ENCODE measurements at places on chromosomes 1 and 21.

DNA sequence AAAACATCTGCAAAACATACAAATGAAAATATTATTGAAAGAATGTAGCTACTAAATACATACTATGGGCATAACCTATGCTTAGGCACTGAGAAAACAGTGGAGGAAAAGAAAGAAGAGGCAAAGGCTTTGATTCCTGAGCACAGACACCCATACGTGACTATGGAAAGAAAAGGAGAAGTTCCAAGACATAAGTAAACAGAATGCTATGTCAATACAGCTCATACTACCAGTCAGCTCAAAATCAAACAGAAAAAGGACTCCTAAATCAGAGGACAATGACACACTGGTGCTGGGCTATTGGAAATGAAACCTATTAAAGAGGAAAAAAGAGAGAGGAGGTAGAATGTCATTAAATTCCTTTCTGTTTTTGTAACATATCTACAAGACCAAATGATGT lies 225.4 kb downstream of the SMYD3 start:
- no peak for DNase-seq

DNA sequence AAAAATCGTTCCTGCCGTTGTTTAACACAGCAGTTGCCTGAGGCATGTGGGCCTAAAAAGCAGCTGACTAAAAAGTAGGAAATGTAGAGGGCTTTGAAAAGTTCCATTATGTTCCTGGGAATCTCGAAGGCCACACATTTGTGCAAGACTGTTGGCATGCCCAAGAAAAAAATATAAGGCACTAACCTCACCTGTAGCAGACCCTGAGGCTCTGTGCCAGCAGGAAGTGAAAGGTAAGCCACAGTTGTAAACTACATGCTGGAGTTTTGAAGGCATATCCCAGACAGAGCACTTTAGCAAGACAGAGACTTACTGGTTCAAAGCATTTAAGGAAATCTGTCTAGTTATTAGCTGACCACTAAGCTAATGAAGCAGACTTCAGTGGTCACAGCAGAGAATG lies 52.7 kb downstream of the TRMT1L start:
- no peak for DNase-seq

DNA sequence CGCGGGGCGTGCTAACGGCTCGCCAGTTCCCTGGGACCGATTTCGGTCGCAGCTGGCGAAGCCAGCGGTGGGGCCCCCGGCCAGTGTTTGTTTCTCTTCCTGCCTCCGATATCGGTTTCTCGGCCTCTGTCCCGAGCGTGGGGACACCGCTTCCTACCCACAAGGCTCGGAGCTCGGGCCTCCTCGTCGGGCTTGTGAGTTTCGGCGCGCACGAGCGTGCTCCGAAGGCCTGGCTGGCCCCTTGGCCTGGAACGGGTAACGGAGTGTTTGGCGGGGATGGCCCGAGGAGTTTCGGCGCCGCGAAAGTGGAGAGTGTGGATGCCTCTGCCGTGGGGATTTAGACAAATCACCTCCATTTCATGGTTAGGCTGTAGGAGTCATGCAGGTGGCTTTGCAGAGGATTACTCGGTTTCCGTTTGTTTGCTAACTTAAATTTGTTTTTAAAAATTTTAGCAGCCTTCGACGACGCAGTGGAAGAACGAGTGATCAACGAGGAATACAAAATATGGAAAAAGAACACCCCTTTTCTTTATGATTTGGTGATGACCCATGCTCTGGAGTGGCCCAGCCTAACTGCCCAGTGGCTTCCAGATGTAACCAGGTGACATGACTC lies 559 bp downstream of the RBBP4 start:
- DNase-seq: no peak

DNA sequence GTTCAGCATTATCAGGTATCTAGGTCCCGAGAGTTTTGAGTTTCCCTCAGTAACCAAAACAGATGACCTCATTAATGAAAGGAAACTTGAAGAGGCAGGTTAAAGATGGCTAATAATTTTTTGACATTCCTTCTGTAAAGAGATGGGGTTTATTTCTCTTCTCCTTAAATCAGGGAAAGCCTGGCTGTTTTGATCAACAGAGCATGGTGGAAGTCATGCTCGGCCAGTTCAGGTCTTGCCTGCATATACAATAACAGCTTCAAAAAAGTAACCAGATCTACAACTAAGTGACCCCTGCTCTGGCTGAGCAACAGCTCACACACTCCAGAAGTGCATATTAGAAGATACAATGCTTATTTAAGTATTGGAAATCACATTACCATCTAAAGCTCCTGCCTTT lies 36.6 kb upstream of the POU2F1 start:
- no peak for DNase-seq

DNA sequence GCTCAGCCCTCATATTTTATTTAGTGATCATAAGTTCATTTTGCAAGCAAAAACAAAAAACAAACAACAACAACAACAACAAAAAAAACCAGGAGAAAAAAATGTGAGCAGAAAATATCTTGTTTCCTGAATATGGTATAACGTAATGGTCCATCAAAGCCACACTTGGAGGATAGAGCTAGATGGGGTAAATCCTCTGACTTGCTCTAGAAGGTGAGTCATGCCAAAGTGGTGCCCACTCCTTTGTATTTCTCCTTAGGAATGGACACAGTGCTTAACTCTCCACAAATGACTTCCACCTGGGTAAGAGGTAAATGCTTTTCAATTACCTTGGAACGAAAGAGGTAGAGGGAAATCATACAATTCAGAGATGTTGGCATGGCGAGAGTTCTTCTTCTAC lies 20.6 kb downstream of the PROX1 start:
- DNase-seq: no peak

- no peak for DNase-seq
These were observed 12.4 kb downstream of the TRIM62 start for GRCh38 chr1:33169290-33170055.

DNA sequence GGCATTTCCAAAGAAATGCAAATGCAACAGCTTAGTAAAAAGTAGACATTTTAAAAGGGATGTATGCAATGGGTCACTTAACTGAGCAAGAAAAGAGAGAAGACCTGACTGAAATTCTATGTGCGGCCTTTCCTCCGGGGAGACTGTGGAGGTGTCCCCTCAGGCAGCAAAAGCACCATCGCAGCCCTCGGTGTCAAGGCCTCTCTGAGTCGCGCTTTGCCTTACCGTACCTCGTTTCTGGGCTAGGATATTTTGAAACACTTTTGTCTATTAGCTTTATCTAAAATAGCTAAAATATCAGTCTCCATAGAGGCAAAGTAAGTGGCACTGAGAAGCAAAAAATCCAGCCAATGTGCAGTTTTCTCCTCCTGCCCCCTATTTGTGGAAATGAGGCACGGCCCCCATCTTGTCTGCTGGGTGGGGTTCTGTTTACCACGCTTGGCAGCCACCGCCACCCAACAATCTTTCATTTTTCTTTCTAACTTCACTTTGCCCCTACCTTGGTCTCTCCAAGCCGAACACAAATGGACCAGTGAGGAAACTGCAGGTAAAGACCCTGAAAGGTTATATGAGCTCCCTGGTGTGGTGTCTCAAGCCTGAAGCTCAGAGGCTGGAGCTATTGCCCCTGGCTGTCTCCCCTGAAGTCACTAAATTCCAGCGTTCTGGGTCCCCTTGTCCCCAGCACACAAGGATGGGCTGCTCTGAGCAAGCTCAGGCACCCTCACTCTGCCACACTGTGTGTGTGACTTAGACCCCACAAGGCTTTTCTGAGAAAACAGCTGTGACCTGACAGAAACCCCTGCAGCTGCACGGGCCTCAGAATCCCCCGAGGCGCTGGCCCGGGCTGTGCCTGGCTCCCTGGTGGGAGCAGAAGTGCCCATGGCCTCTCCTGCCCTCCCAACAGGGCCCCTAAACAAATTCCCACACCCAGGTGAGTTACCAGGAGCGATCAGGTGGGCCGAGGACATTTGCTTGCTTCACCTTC lies 1.6 kb downstream of the CD247 start:
- peak; percentile 52 for DNase-seq

- DNase-seq: no peak
These were observed 11.3 kb upstream of the PDZK1IP1 start for GRCh38 chr1:47201179-47201578.

GRCh38 chr1:161962091-161962887 lies 61.4 kb downstream of the OLFML2B start:
- peak; percentile 34 for DNase-seq

DNA sequence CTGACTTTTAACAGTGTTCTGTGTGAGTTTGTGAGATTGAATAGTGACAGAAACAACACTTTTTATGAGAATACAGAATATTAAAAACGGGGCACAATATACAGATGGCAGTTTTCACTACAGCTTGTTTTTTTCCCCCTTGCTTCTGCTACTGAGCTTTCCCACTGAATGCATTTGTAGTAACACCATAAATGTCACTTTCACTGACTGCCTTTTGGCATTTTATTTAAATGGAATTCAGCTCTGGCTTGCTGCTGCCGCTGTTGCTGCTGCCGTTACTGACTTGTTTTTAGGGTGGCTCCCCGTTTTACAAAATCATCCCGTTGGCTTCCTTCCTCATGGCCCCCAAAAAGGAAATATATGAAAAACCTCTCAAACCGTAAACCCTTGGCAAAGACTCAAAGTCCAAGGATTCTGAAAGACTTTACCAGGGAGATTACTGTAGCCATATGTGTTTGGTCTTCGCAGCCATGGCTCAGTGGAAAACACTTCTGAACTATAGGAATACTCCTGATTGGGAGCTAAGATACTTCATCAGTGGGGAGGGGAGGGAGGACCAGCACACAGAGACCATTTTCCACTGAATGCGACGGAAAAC lies 151.0 kb downstream of the NUF2 start:
- no peak for DNase-seq

DNA sequence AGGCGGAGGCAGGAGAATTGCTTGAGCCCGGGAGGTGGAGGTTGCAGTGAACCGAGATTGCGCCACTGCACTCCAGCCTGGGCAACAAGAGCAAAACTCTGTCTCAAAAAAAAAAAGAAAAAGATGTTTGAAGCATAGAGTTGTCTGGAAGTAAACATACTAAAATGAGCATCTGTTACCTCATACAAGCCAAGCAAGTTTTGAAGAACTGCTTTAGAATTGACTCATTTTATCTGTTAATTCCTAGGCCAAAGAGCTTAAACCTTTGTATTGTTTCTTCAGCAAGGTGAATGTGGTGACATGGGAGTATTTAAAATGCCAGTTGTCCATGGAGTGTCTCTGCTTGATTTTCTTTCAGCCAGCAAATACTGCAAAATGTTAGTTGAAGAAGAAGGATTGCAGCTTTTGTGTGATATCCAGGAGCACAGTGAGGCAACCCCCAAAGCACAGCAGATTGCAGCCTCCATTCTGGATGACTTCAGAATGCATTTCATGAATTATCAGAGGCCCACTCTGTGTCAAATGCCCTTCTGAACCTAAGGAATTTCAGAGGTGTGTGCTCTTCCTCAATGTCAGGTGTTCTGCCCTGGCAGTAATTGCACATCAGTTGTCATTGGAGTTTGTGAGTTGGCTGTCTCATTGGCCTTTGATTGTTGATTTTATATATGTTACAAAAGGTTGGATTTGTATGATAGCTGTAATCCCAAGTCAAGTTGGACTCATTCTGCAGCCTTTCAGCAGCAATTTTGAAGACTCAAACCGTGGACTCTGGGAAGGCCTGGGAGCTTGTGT lies 28.9 kb downstream of the ECHDC2 start:
- DNase-seq: no peak

All from CD4-positive, alpha-beta T cell treated with Interleukin-21 for 1 hour (primary cell).